Kidney epithelial cell (primary cell): ENCODE measurements at places on chromosomes 4 and X.

DNA sequence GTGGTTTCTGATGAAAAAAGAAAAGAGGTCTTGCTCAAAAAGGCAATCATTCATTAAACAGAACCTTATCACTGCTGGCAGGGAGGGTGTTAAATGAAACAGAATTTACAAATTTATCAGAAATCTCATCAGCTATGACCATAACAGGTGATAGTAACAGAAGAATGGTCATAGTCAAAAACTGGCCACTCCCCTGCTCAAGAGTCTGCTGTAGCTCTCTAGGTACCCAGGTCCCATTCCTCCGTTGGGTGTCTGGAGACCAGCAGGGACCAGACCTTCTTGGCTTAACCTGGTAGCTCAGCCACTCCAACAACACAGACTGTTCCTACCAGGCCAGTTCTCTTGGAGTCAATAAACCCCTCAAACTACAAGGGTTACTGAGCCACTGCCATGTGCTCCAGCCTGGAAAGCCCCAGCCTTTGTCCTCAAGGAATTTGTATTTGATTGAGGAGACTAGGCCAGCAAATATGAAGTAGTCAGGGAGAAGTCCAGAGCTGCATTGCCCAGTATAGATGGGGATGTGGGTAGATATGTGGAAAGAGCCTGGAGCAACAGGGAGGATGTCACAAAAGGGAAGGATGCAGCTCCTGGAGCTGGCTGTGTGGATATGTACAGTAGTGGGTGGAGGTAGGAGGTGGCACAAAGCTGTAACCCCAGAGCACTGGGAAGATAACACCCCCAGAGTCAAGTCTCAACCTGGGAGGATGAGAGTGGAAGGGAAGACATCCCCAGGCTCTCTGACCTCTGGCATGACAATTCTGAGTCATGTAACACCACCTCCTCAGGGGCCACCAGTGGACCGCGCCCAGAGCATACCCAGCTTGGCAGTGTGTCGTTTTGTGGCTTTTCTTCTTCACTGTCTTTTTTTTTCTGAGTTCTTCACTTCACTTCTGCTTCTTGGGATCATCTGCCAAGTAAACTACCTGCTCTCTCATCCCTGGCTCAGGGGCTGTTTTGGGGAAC, 21.9 kb downstream of the RASL11B start:
- DNase-seq = no peak

GRCh38 chr4:93983140-93983539, 154.6 kb downstream of the ATOH1 start:
- DNase-seq = no peak

DNA sequence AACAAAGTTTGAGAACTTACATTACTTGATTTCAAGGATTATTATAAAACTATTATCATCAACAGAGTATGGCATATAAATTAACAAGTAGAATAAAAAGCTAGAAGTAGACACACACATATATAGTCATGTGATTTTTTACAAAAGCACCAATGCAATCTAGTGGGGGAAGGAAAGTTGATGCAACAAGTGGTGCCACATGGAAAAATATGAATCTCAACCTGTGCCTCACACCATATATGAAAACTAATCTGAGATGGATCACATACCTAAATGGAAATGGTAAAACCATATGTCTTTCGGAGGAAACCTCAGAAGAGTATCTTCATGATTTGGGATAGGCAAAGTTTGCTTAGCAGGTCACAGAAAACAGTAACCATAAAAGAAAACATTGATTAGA, 34.9 kb upstream of the USP9X start:
- DNase-seq = no peak

- DNase-seq = no peak
Measured at GRCh38 chrX:53018627-53019026, 30.0 kb upstream of the GPR173 start.

GRCh38 chr4:162347842-162348213, 184.0 kb upstream of the FSTL5 start:
- DNase-seq = no peak

- no peak for DNase-seq
Measured at GRCh38 chr4:1403177-1403583, 3.1 kb downstream of the NKX1-1 start.

DNA sequence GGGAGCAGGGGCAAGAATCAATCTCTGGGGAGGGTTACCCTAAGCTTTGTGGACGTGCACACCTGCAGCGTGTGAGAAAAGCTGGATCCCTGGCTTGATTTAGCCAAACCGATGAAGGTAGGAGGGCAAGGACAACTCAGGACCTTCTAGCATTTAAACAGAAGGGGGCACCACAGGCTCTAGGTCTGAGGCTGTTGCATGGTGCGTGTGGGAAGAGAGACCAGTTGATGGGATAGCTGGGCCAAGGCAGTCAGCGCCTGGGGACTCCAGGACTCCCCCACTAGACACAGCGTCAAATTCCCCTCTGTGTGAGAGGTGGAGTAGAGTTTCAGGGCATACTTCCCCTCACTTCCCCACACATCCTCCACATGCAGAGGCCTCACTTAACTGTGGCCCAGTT, 4.3 kb downstream of the GABRQ start:
- no peak for DNase-seq

GRCh38 chrX:37405956-37406355, 56.8 kb downstream of the PRRG1 start:
- DNase-seq = no peak

- DNase-seq = no peak
Measured at GRCh38 chrX:134520860-134521390, 61.0 kb downstream of the HPRT1 start.

- no peak for DNase-seq
Measured at GRCh38 chrX:99301990-99302389, 1108.1 kb downstream of the PCDH19 start.

DNA sequence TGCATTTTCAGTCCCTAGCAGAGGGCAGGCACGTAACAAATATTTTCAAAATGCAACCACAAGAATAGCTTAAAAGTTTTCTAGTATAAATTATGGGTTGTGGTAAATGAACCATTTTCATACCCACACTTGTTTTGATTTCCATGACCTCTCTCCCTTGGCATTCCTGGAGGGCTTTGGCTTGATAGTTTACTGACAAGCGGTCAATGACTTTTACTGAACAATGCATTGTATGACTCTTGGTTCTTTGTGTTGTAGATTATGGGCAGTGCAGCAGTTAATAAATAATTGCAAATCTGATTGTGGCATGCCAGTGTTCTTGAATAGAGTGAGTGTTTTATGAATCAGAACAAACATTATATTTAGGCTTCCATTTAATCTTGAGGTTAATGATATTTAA, 285.2 kb upstream of the ARX start:
- peak; percentile 31 for DNase-seq

DNA sequence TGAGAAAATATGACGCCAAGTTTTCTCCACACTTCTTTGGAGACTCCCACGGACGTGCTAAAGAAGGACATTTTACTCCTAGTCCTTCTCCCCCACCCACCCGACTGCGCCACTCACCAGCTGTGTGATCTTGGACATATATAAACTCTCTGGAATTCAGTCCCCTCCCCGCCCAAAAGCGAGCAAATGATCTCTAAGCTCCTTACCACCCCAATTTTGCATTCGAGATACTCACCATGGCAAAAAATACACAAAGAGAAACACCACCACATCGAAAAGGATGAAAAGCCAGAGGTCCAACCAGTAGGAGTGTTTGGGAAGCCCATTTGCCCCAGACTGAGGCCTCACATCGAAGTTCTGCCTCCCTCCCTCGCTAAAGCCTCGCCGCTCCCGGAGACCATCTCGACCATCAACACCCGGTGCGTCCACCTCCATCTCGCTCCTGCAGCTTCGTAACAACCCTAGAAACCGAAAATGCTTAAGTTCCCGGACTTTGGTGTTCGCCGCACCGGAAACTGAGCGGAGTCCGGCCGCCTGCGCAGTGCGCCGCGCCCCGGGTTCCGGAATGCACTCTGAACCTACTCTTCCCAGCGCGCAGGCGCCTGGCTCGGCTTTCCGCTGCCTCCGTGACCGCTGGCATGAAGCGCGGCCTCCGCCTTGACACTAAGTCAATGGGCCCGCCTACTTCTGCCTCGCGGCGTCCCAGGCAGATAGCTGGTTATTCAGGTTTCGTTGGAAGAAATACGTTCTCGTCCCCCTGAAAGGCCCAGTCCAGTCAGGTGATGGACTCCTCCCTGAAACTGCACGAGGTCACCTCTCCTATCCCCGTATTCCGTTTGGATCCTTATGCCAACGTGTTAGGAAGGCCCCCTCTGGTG, 21.6 kb downstream of the FABP2 start:
- peak; percentile 77 for DNase-seq

GRCh38 chr4:68349279-68349648, 626 bp downstream of the YTHDC1 start:
- no peak for DNase-seq

DNA sequence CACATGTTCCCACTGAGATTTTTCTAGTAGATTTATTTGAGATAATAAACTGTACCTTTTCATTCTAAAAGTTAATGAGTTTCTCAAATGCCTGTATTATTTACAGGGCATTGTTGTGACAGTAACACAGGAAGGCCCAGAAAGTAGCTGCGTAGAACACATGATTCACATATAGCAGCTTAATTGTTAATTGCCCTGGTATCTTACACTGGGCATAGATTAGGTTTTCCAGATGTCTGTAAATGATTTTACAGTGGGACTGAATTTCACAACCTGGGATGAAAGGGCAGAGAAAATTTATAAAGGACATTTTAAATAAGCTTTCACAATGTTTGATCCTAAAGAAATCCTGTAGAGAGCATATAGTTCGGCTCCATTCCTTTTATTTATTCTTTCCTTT, 27.6 kb downstream of the UGT8 start:
- no peak for DNase-seq

- no peak for DNase-seq
Measured at GRCh38 chr4:128590034-128590740, 219.3 kb upstream of the JADE1 start.

DNA sequence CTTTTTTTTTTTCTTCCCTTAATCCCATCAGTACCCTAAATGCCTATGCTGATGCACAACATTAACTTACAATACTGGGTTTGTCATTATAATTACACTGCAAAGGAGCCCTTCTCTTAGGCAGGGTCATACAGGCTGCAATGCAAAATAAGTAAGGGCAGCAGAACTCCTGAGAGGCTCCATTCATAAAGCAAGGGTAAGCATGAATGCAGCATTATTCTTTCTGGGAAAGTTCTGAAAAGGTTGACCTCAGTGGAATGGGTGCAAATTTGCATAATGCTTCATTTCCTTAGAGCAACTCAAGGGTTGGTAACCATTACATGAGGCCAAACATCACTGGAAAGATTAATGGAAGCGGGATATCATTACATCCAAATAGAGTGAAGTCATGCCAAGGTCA, 789.2 kb downstream of the KLHL13 start:
- DNase-seq = no peak

- no peak for DNase-seq
Measured at GRCh38 chrX:38112566-38112965, 106.2 kb downstream of the SYTL5 start.

- no peak for DNase-seq
Measured at GRCh38 chr4:48879561-48880442, 26.8 kb downstream of the OCIAD2 start.

DNA sequence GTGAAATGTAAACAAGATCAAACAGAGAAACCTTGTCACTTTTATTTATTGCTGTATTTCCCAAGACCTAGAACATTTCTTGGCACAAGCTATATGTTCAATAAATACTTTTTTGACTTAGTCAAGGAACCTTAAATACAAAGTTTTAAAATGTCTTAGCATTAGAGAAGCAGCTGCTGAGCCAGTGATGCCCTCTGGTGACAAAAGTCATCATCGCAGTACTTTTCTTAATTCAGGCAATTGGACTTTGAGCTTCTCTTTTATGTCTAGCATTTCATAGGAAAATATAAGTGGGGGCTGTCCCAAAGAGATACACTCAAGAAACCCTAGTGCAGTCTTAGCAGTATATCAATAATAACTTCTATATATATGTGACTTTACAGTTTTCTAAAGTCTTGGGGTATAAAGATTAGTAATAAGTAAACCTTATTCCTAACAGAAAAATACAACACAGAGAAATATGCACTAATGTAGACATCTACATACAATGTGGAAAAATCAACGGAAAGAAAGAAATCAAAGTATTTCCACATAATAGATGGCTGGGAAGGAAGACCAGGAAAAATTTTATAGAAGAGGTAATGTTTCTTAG, 118.4 kb downstream of the DTHD1 start:
- DNase-seq = no peak

- DNase-seq = no peak
Measured at GRCh38 chrX:136736690-136737089, 44.0 kb downstream of the ARHGEF6 start.

GRCh38 chr4:1029529-1029928, 18.1 kb downstream of the FGFRL1 start:
- no peak for DNase-seq

DNA sequence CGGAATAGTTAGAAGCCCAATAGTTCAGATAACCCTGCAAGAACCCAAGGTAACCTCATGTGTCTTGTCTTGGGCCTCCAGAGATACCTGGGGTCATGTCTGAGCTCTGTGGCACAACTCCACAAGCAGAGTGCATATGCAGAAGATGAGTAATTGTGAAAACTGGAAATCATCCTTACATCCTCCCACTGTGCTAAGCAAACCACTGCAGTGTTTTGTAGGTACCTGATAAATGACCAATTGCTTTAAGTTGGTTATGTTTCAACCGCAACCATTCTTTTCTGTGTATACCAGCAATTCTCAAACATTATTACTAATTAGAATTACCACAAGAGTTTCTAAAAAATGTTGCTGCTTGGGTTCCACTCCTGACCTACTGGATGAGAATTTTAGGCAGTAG, 73.2 kb downstream of the CBLL2 start:
- no peak for DNase-seq

DNA sequence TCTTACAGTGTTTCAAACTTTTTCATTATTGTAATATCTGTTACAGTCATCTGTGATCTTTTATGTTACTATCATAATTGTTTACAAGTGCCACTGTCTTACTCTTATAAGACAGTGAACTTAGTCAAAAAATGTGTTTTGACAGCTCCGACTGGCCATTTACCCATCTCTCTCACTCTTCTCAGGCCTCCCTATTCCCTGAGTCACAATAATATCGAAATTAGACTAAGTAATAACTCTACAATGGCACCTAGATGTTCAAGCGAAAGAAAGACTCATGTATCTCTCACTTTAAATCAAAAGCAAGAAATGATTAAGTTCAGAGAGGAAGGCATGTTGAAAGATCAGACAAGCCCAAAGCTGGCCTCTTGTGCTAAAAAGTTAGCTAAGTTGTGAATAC, 184.2 kb downstream of the CDS1 start:
- DNase-seq = no peak

GRCh38 chrX:78796916-78797315, 49.4 kb downstream of the LPAR4 start:
- DNase-seq = no peak

- DNase-seq = no peak
Measured at GRCh38 chr4:147076728-147077127, 131.1 kb upstream of the TTC29 start.

DNA sequence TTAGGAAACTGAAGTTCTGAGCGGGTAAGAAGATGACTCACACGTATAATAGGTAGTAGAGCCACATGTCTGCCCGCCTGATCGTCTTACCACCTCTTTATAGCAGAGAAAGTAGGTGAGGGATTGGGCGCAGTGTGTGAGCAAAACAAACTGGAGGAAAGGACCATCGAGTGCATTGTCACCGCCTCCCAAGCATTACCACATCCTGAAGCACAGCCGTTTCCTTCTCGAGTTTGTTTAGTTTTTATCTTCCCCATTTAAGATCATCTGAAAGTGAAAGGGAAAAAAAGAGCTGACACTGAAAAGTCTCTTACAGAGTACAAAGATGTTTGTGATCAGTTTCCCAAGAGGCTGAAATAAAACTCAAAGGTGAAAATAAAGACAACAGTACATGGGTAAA, 14.8 kb downstream of the PDK3 start:
- DNase-seq = no peak

GRCh38 chr4:136203199-136203598, 1329.1 kb downstream of the PCDH18 start:
- no peak for DNase-seq

GRCh38 chr4:142091085-142091513, 454.7 kb downstream of the IL15 start:
- peak; percentile 74 for DNase-seq
